Stimulated activated CD4-positive, alpha-beta T cell treated with anti-CD3 and anti-CD28 coated beads, Interleukin-1b, Interleukin-23, amount 100 ng/mL, for 24 hours (primary cell): ENCODE measurements at places on chromosomes 3 and 15.

GRCh38 chr3:196073255-196073753 is 8.6 kb downstream of the TFRC start:
- no peak for DNase-seq

DNA sequence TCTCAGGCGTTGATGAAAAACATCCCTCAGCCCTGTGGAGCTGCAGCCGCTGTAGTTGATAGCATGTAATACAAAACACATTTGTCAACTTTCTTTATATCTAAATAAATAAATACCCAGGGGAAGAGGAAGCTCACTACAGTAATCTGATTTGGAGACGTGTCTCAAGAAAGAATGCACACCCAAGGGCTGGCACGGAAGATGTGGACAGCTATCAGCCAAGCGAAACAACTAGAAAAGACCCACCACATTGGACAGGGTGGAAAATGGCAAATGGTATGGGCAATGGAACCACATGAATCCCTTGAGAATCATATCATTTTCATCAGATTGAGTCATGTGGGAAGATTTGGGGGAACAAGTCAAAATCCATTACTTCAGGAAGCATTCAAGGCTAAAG is 43.1 kb upstream of the ALDH1A3 start:
- DNase-seq = no peak

DNA sequence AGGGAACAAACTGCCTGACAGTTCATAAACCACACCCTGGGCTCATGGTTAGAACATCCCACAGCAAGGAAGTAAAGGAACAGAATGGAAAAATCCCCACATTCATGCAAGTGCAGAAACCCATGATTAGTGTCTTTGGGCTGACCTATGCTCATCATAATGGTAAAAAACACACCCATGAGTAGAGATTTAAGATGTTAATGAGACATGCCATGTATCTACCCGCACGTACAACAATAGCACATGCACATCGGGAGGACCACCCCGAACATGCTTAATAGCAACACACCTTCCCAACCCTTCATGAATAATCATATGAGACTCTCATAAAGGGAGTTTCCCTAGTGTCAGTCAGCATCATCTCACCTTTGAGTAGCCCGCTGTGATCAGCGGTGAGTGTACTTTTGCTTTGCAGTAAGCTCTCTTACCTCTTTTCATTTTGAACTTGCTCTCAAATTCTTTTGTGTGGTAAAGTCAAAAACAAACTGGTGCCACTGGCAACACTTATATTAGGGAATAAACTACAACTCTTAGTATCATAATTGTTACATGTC is 23.2 kb downstream of the ZBED2 start:
- no peak for DNase-seq

DNA sequence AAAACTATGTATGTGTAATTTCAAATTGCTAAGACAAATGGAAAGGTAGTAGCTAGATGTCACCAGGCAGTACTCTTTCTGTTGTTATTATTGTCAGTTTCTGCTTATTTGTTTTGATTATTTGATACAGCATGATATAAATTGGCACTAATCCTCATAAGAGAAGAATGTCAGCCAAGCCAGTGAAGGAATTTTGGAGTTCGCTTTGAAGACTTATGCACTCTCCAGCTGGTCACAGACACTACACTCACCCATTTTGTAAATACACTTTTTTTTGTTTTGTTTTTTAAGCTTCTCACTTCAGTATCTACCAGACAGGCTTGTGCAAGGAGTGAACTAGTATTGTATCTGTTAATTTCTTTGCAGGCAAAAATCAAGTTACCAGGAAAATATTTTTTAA is 180.2 kb upstream of the TTC14 start:
- DNase-seq = no peak

- DNase-seq = no peak
Observed at GRCh38 chr3:101219842-101220560, 100.4 kb downstream of the IMPG2 start.

- peak; percentile 8 for DNase-seq
Observed at GRCh38 chr15:58410353-58410752, 21.4 kb upstream of the LIPC start.

DNA sequence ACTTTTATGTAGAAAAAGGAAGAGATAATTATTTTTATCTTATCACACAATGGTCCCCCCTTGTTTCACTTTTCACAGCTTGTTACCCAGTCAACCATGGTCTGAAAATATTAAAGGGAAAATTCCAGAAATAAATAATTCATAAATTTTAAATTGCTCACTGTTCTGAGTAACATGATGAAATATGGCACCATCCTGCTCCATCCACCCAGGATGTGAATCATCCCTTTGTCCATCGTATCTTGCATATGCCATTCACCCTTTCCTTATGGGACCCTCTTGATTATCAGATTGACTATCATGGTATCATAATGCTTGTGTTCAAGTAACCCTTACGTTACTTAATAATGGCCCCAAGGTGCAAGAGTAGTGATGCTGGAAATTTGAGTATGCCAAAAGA is 43.7 kb downstream of the ANKRD28 start:
- DNase-seq = no peak

GRCh38 chr15:97576929-97577645 is 383.4 kb upstream of the ARRDC4 start:
- DNase-seq = no peak

DNA sequence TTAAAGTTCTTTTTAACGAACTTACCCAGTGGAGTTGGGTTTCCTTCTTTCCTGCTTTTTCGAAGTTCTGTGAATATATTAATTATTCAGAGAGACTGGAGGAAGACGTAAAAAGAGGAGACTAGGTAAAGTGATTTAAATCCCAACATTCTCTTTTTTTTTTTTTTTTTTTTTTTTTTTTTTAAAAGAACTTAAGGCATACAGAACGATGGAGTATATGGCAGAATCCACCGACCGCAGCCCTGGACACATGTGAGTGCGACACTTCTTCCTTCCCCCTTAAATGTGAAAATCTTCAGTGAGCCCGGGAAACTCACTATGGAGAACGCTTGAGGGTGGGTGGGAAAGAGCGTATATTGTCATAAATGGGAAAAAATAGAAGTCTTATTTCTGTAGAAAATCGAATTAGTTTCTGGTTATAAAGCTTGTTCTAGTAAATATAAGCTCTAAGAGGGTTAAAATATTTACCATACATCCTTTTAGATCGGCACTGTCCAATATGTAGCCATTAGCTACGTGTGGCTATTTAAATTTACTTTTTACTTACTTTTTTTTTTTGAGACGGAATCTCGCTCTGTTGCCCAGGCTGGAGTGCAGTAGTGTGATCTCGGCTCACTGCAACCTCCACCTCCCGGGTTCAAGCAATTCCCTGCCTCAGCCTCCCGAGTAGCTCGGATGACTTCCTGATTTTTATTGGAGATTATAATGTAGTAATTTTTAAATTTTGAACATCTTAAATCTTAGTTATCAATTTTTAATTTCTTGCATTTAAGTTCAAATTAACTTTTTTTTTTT is 892 bp downstream of the NMD3 start:
- DNase-seq = no peak

GRCh38 chr3:119222391-119222790 is 18.3 kb downstream of the B4GALT4 start:
- no peak for DNase-seq

DNA sequence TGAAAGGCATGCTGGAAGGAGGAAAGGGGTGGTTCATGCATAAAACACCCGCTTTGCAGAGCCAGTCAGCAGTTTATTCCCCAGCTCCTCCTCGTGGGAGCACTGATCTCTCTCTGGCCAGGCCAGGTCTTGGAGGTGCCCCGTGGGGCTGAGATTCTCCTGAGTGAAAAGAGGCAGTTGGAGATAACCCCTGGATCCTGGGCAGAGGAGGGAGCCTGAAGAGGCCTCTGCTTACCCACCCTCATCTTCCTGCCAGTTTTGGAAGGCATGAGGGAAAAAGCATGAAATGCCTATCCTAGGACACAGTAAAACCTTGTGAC is 108.3 kb downstream of the SEMA5B start:
- DNase-seq = no peak

GRCh38 chr15:78922527-78922926 is 22.3 kb downstream of the CTSH start:
- DNase-seq = no peak

GRCh38 chr3:5663601-5664000 is 476.1 kb downstream of the EDEM1 start:
- DNase-seq = no peak

DNA sequence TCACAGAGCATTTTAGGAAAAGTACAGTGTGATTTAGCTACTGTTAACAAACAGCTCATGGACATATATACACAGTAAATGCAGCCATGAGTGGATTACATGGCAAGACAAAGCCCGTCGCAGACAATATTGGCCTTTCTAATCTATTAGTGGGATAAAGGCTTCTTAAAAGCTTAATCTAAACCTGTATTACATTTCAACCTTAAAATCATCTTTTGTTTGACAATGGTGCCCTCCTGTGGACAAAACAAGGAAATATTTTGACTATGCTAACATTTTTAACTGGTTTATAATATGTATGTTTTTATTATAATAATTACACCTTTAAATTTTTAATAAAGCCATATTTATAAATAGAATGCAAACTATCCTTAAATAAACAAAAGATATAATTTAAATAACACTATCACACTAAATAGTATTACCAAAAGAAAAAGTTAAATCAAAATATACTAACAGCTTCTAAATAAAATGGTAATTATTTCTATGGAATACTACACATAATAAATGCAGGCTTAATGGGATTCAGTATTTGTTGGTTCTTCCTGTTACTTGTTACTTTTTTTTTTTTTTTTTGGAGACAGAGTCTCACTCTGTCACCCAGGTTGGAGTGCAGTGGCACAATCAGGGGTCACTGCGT is 38.6 kb downstream of the TAFA4 start:
- DNase-seq = no peak

DNA sequence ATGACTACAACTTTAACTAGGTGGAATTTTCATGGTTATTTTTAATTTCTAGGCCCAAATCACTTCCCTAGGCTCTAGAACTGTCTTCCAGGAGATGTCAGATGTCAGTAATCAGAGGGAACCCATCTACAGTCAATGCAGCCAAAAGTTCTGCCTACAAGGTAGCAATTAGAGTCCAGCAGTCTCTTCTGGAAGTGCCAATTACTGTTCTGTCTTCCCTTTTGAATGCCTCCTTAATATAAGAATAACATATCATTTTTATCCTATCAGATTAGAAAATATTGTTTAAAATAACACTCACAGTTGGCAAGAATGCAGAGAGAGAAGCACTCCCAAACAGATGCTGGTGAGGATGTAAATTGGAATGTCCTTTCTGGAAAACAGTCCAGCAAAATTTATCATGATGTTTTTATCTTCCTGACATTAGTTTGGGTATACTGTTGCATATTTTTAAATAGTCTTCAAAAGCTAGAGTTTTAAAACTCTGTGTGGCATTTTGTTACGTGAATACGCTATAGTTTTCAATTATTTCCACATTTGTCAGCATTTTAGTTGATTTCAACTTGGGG is 543.7 kb downstream of the FHIT start:
- DNase-seq = no peak

GRCh38 chr15:55218056-55218455 is 21.3 kb upstream of the RSL24D1 start:
- no peak for DNase-seq

DNA sequence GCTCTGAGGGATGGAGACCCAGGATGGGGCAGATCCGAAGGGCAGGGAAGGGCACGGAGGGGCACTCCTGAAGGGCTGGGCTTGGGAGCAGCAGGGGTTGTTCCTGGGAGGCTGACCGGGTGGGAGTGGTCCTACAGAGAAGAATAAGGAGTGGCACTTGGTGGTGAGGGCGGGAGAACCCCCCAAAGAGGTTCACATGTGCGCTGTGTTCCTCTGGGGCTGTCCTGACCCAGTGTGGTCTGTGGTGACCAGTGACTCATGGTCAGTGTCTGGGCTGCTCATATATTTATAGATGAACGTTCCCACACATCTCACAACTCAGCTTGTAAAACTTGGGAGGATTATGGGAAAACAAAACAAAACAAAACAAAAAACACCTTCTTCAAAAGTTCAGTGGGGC is 10.0 kb downstream of the TRPM1 start:
- no peak for DNase-seq

- DNase-seq = no peak
Observed at GRCh38 chr3:112925969-112926368, 48.9 kb downstream of the CD200R1 start.

- DNase-seq = no peak
Observed at GRCh38 chr3:126152901-126153694, 27.3 kb downstream of the ALDH1L1 start.

GRCh38 chr3:150450916-150451315 is 42.8 kb downstream of the TSC22D2 start:
- no peak for DNase-seq

GRCh38 chr15:65785151-65785550 is 6.9 kb downstream of the DENND4A start:
- no peak for DNase-seq

GRCh38 chr3:10335190-10335738 is 14.4 kb upstream of the SEC13 start:
- DNase-seq = no peak

DNA sequence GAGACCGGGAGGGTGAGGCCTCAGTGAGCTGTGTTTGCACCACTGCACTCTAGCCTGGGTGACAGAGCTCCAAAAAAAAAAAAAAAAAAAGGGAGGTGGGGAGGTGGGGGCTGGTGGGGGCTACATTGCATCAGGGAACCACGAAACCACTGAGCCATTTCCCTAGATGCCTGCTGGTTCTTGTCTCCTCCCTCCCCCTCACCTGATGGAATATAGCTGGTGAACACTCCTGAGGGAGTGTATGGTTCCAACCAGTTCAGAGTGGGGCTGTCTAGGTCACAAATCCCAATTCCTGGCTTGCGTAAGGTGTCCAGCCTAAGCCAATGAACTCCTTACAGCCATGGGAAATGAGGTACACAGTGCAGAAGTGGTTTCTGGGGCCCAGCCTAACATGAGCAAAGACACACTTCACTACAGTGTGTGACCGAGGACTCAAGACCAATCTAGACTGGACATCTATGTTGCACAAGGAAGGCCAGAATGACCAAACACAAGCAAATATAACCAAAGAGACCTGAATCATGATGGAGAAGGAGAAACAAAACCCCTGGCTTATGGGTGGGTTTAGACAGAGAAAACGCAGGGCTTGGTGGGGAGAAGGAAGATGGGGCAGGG is 39.1 kb upstream of the OSBPL11 start:
- no peak for DNase-seq

DNA sequence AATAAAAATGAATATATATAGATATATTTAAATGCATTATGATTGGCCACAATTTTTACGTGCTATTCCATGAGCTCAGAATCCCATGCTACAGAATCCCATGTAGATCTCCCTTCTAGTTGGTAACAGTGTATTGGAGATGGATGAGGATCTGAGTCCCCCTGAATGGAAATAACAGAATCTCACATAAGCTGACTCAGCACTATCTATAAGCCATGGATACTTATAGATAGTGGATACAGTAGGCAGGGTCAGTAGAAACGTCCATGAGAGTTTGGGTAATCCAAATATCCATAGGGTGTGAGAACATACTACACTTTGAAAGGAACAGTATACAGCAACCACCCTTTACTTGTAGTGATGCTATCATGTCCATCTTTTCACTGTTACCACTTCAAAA is 375.4 kb downstream of the EPHA6 start:
- DNase-seq = no peak
